ENCODE measurements at places on chromosomes 13 and 19. TPM values are rescaled to one million over a fixed set of nuclear protein-coding genes. Genes with fewer than 3 reads are reported as not detected.

DNA sequence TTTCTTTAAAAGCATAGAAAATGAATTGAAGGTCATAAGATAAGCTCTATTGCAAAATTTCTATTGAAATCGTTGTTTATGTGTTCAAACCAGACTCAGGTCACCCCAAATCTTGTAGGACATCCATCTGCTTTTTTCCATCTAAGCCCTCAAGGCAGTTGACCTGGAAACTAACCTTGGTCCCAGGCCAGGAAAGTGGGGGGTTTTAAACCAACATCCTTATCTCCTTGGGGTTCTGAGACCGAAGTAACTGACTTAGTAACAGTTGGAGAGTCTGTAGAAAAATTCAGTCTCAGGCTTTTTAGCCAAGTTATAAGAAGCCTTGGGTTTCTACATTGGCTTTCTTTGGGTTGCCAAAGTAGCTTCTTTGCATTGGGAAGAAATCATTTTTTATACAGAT, 23.4 kb downstream of the ZNF507 start:
- no peak for DNase-seq
- H3K4me1 ChIP-seq: no peaks in the 10 kb centered on the region
- no peak overlapping the region for H3K27ac ChIP-seq
- H3K4me3 ChIP-seq: no peak overlapping the region

The KIR3DL2 gene
- polyA plus RNA-seq: 0.42 TPM

DNA sequence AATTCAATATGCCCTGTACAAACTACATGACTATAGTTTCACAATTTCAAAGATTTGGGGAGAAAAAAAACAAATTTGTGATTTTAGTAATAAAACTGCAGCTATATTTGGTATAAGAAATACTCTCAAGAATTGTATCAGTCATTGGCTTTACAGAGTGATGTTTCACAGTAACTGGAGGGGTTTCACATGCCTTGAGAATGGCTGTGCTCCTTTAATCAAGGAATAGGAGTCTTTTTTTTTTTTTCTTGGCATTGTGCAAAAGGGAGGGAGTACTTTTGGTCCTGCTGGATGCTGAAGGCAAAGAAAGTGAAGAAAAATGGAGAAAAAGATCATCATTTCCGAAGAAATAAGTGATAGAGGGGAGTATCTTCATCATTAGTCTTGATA, 6.8 kb downstream of the ZNF507 start:
- no peak overlapping the region for H3K4me3 ChIP-seq
- DNase-seq: no peak
- H3K4me1 ChIP-seq: peaks cover 37% of the 10 kb centered on the region
- H3K27ac ChIP-seq: no peak overlapping the region
- H3K36me3 ChIP-seq: peaks cover 65% of the 10 kb centered on the region

DNA sequence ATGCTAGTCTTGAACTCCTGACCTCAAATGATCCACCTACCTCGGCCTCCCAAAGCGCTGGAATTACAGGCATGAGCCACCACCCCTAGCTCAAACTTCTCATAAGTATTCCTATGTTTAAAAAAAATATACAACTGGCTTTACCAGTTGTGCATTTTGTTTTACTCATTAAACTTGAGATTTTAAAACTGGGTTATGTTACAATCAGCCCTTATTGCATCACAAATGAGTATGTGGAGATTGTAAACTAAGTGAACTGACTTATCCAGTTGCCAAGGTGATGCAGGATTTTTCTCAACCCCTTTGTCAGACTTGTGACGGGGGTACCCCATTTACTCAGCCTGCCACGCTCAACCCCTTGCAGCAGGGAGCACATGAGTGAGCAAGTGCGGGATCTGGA, 14.4 kb upstream of the GTF2F2 start:
- no peak overlapping the region for H3K27ac ChIP-seq
- H3K27me3 ChIP-seq: peaks cover 3% of the 10 kb centered on the region
- no peak for DNase-seq

DNA sequence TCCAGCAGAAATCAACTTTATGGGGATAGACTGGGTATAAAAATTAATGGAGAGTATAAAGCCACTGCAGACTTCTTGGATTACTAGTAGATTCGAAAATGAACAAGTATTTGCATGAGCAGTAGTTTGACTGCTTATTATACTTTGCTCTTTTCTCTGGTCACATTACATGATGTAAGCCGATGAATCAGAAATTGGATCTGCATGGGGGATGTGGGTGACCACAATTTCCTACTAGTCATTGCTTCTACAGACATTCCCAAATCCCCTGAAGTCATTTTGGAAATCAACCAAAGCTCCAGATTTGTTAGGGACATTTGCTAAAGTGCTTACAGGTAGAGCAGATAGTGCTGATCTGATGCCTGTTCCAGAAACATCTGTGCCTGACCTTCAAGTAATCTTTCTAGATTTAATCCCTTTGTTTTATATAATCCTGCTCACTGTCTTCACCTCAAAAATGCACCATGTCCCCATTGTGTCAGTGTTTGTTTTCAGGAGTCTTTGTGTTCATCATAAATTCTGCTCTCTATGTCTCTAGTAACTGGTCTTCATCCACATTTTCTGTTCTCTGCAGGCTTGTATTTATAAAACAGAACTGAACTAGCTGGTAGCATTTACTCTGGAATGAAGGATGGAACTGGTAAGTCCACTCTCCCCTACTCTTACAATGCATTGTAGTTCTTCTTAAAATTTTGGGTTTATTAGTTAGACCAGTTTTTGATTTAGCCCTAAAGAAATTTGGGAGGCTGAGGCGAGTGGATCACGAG, 201.5 kb upstream of the CSNK1A1L start:
- H3K4me3 ChIP-seq: no peak overlapping the region
- no peak overlapping the region for H3K27ac ChIP-seq
- no peak for DNase-seq
- no peaks in the 10 kb centered on the region for H3K36me3 ChIP-seq
- H3K4me1 ChIP-seq: no peaks in the 10 kb centered on the region

GRCh38 chr13:23074075-23074828, 106.5 kb upstream of the SGCG start:
- H3K27ac ChIP-seq: no peak overlapping the region
- H3K4me3 ChIP-seq: no peak overlapping the region
- H3K27me3 ChIP-seq: peaks cover 4% of the 10 kb centered on the region
- no peaks in the 10 kb centered on the region for H3K4me1 ChIP-seq

DNA sequence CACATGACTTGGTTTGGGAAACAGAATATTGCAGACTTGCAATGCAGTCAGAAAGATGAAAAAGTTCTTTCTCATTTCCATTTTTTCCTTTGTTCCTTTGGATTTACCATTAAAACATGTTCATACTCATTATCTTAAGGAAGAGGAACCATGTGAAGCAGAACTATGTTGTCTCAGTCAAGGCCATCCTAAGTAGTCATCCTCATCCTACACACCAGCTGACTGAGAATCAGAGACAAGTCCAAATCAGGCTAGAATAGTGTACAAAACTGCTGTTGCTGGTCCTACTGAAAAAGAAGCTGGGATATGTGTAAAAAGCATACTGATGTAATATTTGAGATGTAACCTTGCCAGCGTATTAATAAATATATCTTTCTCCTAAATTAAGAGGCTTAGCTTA, 433.4 kb downstream of the SLITRK5 start:
- DNase-seq: no peak
- no peaks in the 10 kb centered on the region for H3K27me3 ChIP-seq
- H3K27ac ChIP-seq: no peak overlapping the region
- no peaks in the 10 kb centered on the region for H3K36me3 ChIP-seq
- no peaks in the 10 kb centered on the region for H3K4me1 ChIP-seq

DNA sequence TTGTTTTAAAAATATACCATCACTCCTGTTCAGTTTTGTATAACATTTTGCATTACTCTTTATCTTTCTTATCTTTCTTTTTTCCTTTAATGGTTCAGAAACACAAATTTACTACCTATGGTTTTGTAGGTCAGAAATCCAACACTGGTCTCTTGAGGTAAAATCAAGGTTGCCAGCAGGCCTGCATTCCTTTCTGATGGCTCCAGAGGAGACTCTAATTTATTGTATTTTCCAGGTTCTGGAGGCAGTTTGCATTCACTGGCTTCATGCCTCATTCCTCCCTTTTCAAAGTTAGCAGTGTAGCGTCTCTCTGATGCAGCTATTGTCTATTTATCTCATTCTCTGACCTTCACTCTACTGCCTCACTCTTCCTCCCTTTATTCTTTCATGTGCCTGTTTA, 767.4 kb downstream of the SLITRK6 start:
- no peak for DNase-seq
- H3K27me3 ChIP-seq: no peaks in the 10 kb centered on the region
- no peaks in the 10 kb centered on the region for H3K4me1 ChIP-seq
- no peaks in the 10 kb centered on the region for H3K36me3 ChIP-seq
- no peak overlapping the region for H3K4me3 ChIP-seq

DNA sequence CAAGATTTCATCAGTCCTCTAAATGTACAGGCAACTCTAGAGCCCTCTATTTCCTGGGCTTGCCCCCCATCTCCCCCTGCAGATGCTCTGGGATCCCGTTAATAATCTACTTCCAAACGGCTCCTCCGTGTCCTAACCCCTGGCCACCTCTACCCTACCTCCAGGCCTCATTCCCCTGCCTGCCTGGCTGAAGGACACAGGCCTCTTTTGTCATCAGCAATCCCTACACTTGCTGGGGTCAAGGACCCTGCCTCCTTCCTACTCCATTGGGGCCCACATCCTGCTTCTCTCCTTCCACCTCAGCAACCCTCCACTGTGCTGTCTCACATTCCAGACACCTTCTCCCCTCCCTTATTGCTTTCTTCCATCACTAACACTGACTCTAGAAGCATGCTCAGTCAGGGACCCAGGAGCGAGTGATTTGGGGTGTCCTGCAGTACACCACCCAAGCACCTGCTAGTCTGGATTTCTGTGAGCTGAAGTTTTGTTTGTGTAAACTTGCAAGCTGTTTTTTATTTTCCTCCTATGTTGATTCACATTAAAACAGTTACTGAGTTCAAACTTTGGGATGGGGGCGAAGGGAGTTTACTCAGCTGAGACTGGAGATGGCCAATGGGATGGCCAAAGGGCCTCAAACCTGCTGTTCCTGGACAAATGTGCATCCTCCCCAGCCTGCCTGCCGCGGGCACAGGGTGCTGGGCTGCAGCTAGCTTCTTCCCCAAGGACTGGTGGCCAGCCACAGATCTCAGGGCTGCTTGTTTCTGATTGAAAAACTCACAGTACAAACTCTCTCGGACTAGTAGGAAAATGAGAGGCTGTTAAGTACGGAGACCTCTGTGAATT, 314.7 kb downstream of the FOXO1 start:
- H3K27ac ChIP-seq: no peak overlapping the region
- no peak for DNase-seq
- no peak overlapping the region for H3K4me3 ChIP-seq
- no peaks in the 10 kb centered on the region for H3K27me3 ChIP-seq
- no peaks in the 10 kb centered on the region for H3K4me1 ChIP-seq

- H3K36me3 ChIP-seq: no peaks in the 10 kb centered on the region
- no peak overlapping the region for H3K27ac ChIP-seq
- DNase-seq: no peak
- H3K4me3 ChIP-seq: no peak overlapping the region
- H3K4me1 ChIP-seq: peaks cover 13% of the 10 kb centered on the region
- no peaks in the 10 kb centered on the region for H3K27me3 ChIP-seq
Measured at GRCh38 chr19:38547421-38547820, 70.3 kb downstream of the MAP4K1 start.

The FUT6 gene
- polyA plus RNA-seq: not detected

The SH2D3A gene
- 23.6 TPM for polyA plus RNA-seq

DNA sequence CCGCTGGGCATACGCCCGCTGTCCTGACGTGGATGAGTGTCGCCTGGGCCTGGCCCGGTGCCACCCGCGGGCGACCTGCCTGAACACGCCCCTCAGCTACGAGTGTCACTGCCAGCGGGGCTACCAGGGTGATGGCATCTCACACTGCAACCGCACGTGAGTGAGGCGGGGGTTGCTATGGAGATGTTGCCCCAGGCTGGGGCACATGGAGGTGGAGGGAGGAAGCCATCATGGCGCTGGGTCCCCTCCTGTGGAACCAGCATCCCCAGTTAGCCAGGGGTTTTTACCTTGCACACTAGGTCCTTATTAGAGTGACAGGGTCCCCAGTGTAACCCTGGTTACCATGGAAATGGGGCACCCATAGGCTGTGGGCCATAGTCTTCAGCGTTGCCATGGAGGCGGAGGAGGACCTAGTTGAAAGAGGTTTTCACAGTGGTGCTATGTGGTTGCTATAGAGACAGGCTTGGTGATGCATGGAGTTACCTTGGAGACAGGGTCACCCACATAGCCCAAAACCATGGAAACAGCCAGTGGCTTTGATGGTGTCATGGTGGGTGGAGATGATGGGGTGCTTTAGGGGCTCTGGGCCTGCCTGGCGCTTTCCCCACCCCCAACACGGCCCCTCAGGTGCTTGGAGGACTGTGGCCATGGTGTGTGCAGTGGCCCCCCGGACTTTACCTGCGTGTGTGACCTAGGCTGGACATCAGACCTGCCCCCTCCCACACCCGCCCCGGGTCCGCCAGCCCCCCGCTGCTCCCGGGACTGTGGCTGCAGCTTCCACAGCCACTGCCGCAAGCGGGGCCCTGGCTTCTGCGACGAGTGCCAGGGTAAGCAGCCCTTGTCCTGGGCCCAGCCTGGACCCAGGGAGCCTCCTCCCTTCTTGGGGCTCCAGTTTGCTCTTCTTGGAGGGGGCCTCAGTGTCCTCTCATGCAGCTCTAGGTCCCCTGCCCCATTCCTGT, 27.1 kb downstream of the MEGF8 start:
- no peak overlapping the region for H3K4me3 ChIP-seq
- H3K27me3 ChIP-seq: no peaks in the 10 kb centered on the region
- DNase-seq: no peak
- H3K36me3 ChIP-seq: no peaks in the 10 kb centered on the region

The ZNF471 gene
- 0.17 TPM for polyA plus RNA-seq

The AMH gene
- not detected for polyA plus RNA-seq

The LRG1 gene
- polyA plus RNA-seq: 1.3 TPM

- H3K4me1 ChIP-seq: no peaks in the 10 kb centered on the region
- H3K27me3 ChIP-seq: peaks cover 7% of the 10 kb centered on the region
- no peak overlapping the region for H3K4me3 ChIP-seq
- H3K27ac ChIP-seq: no peak overlapping the region
Measured at GRCh38 chr19:46142294-46142693, 5.7 kb upstream of the IGFL2 start.

DNA sequence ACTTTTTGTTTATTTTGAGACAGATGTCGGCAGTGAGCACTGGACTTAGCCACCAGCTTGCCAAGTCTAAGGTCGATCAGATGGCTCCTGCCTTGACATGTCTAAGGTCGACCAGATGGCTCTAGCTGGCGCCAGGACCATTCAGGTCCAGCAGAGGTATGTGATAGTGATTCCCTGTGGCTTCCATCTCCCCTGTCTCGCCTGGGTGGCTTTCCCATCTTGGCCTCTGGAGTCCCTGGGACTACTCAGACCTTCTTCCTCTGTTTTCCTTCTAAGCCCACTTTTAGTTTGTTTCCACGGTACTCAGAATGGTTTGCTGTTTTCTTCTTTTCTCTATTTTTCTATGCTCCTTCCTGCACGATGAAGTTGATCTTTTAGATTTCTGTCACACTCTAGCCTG, 1435.7 kb downstream of the UQCRFS1 start:
- H3K27me3 ChIP-seq: no peaks in the 10 kb centered on the region
- H3K4me3 ChIP-seq: no peak overlapping the region
- H3K4me1 ChIP-seq: no peaks in the 10 kb centered on the region
- no peak overlapping the region for H3K27ac ChIP-seq
- peaks cover 12% of the 10 kb centered on the region for H3K36me3 ChIP-seq

The FGF22 gene
- not detected for polyA plus RNA-seq
